ENCODE measurements at places on chromosomes 4 and X.

- DNase-seq = no peak
Observed at GRCh38 chrX:8813036-8813435, 11.9 kb upstream of the FAM9A start.

DNA sequence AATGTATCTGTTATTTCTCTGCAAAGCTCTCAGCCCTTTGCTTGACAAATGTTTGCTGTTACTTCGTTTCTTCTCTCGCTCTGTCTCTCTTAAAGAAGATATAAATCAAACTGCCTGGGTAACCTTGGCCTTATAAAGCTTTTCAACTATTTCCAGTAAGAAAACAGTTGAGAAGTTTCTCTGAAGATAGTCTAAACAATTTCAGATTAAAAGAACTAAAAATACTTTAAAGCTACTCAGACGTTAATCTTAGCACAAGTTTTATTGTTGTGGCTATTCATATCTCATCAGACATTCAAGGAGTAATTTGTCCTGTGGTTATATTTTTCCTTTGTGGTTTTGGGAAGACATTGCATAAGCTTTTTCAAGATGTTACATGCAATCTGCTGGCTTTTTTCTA, 22.6 kb downstream of the HOPX start:
- no peak for DNase-seq

GRCh38 chr4:106266201-106266600, 49.8 kb downstream of the TBCK start:
- peak; percentile 37 for DNase-seq

DNA sequence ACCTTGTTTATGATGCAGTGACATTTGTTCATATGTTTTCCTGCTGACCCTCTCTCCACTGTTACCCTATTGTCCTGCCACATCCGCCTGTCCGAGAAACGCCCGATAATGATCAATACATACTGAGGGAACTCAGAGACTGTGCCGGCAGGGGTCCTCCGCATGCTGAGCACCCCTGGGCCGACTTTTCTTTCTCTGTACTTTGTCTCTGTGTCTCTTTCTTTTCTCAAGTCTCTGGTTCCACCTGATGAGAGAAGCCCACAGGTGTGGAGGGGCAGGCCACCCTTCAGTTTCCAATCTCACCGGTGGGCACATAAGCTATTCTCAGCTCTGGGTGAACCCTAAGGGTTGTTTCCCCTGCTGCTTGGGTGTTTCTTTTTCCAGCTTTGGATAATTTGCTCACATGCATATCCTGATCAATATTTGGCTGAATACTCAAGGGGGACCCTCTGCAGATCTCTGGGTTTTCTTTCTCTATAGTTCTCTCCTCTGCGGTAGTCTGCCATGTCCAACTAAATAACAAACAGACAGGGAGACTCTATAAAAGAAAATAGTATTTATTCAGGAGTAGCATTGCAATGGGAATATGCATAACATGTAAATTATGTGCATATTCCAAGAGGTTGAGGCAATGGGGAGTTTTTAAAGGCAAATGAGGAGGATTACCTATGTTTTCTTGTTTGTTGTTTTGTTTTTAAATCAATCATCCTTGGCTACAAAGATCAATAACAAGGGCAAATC, 97.2 kb downstream of the CEP44 start:
- DNase-seq = no peak
